ENCODE measurements at places on chromosomes 13 and 19.

DNA sequence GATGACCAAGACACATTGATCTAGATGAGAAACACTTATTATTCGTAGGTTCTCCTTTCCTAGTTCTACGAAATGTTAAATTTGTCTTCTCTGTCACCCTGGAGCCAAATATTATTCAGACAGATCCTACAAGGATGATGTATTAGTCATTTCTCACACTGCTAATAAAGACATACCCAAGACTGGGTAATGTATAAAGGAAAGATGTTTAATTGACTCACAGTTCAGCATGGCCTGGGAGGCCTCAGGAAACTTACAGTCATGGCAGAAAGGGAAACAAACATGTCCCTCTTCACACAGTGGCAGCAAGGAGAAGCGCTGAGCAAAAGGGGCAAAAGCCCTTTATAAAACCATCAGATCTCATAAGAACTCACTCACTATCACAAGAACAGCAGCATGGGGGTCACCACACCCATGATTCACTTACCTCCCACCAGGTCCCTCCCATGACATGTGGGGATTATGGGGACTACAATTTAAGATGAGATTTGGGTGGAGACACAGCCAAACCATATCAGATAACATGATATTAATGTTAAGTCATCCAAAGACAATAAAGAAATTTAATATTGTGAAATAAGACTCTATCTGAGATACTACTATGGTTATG lies 1248.8 kb upstream of the SLC10A2 start:
- DNase-seq: no peak

DNA sequence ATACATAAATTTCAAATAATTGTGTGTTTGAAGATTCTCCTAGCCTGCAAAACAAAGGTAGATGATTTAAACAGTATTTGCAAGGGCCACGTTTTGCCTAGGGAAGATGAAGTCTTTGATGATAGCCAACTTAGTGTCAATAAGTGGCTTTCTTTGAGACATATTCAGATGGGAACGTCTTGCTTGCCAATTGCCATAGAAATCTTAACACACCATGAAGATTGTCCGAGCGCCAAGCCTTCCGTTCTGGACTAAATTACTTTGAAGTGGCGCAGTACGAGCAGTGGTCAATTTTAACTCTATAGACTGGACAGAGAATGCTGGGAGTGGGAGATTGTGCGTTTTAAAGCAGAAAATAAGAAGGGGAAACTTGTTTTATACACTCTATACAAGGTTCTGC lies 9.9 kb downstream of the ZIC5 start:
- no peak for DNase-seq

- DNase-seq: no peak
These were observed 44.7 kb upstream of the ZNF429 start for GRCh38 chr19:21460686-21461085.

- no peak for DNase-seq
These were observed 8.1 kb downstream of the SELENOW start for GRCh38 chr19:47786566-47786965.

- DNase-seq: no peak
These were observed 822 bp upstream of the PTPRS start for GRCh38 chr19:5341448-5341820.

DNA sequence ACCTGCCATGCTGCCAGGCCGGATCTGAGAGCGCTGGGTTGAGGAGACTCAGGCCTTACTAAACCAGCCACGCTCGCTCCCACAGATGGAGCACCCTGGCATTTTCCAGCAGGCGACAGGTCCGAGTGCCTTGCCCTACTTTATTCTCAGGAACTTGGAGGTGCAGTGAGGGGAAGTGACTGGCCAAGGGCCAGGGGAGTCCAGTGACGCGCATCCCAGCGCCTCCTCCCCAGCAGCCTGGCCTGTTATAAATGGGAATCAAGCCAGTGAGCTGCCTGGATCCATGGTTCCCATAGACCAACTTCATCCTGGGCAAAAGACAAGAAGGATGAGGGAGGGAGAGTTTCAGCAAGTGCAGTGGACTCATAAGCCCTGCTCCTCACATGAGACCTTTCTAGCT lies 35.5 kb downstream of the TMED1 start:
- no peak for DNase-seq

DNA sequence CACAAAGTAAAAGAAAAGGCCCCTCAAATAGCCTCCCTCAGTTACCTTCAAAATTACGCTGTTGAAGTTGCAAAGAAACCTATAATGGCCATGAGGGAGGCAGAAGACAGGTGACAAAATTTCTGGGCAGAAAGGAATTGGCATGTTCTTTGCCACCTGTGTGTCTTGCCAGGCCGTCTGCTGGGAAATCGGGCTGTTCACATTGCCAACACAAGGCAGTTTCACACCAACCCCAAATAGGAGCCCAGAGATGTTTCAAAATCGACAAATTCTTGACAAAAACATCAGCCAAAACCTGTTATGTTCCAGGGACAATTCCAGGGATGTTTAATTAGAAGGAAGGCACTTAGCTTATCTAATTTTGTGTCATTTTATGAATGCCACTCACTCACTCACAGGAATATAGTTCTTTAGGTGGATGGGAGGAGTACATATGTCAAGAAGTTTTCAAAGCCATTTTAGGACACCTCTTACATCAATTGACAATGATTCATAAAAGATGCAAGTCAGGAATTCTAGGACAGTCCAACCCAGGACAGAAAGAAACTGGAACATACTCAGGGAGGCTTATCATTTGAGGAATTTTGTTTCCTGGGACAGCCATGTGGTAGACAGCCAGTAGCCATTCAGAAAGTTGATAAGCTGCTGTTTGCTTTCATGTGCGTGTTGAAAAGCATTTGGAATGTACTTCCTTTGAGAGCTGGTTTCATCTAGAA lies 164.5 kb downstream of the RGCC start:
- no peak for DNase-seq

DNA sequence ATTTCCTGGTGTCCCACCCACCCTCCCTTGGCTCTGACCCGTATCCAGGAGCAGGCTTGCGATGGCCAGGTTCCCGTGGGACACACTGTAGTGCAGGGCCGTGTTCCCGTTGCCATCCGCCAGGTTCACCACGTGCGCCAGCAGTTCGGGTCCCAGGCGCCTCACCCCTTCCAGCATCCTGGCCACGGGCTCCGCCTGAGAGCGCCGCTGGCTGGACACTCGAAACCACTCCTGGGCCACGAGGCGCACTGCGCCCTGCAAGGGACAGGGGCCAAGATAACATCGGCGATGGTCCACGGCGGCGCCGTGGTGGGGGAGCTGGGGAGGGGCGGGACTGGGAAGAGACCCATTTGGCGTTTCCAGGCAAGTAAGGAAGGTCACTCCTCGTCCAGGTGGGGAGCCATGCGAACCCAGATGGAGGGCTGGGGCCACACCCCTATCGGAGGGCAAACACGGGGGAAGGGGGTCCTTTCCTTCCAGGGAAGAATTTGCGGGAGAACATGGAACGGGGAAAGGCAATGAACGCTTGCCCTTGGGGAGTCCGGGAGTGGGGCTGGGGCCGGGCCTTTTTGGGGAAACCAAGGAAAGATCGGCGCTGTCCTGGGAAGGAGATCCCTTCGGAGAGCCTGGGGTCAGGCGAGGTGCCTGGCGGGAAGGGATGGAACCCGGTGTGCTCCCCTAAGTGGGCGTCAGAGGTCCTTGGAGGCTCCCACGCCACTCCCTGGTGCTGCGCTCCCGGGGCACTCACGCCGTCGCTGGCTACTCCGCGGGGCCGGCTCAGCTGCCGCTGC lies 9.9 kb downstream of the KANK3 start:
- DNase-seq: no peak

DNA sequence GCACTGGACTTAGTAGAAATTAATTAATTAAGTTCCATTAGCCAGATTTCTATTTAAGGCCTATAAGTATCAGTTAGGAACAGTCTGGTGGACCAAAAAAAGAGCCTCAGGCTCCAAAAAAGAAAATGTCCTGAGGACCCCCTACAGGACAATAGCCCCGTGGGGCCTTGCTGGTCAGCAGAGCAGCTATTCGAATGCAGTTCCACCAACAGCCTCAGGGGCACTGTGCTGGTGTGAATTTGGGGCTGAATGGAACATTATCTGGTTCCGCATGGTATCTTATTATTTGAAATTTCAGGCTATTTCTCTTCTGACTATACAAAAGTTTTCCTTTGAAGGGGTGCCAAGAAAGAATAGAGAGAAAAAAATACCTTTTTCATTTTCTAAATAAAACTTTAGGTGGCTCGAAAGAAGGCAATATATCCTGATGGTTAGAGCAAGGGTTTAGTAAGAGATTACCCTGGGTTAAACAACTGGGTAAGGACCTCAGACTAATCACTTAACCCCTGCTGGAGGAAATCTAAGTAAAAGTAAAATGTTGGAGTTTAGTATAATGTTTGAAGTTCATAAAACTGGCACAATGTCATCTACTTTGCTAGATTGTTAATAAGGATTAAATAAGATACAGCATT lies 147.2 kb downstream of the MIPEP start:
- no peak for DNase-seq

DNA sequence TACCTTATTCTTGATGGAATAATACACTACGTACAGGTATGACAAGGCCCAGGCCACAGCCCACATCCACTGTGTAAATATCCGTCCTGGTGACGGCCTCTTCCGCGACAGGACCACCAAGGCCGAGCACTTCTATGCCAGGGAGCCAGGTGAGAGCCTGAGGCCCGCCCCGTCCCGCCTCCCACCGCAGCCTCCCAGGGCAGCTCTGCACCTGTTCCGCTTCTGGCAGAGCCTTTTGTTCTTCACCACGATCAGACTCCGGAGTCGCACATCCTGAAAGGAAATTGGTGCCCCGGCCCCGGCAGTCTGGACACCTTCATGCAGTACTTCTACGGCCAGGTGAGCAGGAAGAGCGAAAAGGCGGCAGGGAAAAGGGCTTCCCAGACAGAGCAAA lies 10.6 kb upstream of the ZNF358 start:
- no peak for DNase-seq

DNA sequence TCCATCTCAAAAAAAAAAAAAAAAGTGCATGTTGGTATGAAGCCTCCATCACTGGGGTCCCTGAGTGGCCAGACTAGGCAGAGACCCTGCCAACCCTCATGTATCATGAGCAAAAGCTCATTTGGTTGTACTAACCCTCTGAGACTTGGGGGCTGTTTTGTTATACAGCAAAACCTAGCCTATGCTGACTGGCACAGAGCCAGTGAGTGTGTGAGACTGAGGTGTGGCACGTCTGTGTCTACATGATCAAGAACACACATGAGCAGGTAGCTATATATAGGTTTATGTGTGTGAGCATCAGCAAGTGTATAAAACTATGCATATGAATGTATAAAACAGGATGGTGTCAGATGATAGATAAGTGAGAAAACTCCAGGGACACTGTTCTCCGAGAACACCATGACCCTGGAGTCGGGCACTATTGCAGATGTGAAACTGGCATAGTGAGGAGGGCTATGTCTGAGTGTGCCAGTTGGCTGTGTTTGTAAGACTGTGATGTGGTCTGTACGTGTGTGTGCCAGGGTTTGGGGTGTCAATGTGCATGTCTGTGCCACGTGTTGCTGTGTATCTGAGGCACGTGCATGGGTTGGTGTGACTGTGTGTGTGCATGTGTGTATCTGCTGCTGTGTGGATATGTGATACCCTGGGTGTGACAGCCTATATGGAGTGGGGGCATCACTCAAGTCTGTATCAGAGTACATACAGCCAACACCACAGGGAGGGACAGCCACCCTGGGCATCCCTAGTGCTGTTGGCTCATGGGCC lies 44.5 kb downstream of the OLFM2 start:
- no peak for DNase-seq

GRCh38 chr13:80618781-80619180 lies 277.9 kb upstream of the SPRY2 start:
- no peak for DNase-seq

- DNase-seq: no peak
These were observed 1.1 kb downstream of the HDGFL2 start for GRCh38 chr19:4473011-4473762.

DNA sequence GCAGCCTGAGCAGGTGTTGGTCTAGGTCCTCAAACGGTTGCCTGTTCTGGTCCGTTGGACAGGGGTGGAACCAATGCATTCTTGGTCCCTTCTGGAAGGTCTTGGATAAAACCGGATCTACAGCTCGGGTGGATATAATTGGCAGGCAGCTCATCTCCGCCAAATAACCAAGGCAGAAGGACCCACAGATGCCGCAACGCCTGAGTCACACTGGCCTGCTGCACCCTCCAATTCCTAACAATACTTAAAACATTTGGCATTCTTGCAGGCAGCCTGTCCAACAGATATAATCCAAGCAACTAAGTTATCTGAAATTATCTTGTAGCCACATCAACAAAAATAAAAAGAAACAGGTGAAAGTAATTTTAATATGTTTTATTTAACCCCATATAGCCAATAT lies 59.0 kb upstream of the FGF14 start:
- DNase-seq: no peak
